Glomerular endothelial cell (primary cell): ENCODE measurements at places on chromosomes 7 and 10.

GRCh38 chr7:29013082-29013695 lies 55.1 kb upstream of the TRIL start:
- no peak for DNase-seq

DNA sequence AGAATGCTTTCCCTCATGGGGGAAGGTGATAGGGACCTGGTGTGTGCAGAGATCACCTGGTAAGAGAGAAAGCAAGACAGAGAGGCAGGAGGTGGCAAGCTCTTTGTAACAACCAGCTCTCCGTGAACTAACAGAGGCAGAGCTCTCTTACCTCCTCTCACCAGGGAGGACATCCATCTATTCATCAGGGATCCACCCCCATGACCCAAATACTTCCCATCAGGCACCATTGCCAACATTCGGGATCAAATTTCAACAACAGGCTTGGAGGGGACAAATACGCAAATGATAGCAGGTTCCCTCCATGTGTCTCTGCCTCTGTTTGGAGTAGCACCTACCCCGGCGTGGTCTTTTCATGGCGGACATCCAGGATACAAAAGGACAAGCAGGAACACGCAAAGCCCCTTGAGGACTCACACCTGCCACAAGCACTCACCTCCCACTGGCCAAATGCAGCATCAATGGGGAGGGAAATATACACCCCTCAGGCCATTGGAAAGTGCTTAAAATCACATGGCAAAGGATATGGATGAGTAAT lies 431.2 kb upstream of the AUTS2 start:
- DNase-seq = no peak

DNA sequence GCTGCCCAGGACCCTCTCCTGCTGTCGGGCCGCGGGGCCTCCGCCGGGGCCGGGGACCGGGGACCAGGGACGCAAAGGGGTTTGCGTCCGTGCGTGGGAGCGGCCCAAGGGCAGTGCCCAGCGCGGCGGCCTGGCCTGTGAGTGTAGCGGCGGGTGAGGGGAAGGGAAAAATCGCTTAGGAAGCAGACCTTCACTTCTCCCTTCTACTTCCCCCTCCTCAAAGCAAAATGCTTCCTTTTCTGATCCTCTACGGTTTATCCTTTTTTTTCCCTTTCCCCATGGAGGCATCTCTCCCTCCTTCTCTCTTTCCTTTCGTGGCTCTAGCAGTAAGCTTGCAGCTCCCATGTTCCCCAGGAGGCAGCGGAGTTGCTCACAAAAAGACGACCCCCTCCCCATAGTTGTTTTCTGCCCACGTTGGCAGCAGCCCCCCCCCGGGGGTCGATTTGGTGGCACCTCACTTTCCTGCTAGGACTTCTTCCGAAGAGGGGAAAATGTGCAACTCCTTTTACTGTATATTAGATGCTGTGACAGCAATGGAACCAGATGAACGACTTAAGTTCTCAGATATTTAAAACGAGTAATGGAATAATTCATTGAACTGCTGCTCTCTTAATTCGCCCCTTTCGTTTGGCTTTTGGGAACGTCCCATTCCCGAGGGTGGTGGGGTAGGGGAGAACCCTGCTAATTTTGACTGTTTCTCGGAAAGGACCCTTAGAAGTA lies 724 bp downstream of the CAPZA2 start:
- no peak for DNase-seq

- DNase-seq = no peak
Measured at GRCh38 chr10:109173937-109174336, 749.4 kb downstream of the XPNPEP1 start.

DNA sequence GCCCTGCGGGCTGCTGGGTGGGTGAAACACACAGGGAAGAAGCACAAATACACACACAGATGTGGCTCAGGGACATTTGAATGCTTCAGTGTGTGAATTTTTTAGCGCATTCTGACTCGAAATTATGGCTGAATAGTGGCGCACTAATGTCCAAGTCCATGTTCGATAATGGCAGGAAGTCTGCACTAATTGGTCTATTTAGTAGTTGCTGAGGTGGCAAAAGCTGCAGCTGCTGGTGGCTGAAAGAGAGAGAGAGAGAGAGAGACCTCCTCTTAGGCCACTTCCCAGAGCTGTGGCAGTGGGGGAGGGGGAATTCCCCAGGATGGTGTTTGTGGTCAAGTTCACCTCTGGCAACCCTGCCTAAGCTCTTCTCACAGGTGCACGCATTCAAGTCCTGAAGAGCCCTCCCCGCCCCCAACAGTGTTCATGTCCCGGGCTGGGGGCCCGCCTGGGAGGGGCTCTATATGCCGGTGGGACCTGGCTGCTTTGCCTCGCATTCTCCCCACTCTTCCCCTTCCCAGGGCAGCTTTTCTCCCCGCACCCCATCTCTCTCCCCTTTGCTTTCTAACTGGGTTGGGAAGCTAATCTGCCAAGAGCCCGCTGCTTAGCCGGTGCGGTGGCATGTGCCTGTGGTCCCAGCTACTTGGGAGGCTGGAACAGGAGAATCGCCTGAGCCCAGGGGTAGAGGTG lies 6.0 kb upstream of the MNX1 start:
- no peak for DNase-seq

- no peak for DNase-seq
Measured at GRCh38 chr10:4686644-4686996, 139.4 kb upstream of the AKR1E2 start.

GRCh38 chr7:110522061-110522760 lies 568.7 kb upstream of the LRRN3 start:
- no peak for DNase-seq

GRCh38 chr7:116630932-116631671 lies 40.9 kb upstream of the MET start:
- no peak for DNase-seq

- DNase-seq = no peak
Measured at GRCh38 chr7:134660242-134660785, 13.7 kb downstream of the BPGM start.
